ENCODE measurements at places on chromosomes 3 and 15.

DNA sequence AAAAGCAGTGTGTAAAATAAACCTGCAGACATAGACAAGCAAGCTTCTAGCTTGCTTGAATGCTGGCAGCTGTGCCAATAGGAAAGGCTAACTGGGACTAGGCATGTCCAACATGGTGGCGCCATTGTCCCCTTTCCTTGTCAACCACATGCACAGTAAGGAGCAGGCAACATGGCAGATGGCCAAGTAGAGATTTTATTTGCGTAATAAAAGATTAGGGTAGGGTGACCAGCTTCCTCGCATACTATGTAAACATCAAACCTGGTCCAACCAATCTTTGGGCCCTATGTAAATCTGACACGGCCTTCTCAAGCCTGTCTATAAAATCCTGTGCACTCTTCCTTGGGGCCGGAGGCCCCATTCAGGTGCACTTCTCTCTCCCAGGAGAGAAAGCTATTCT is 575.4 kb upstream of the GOLIM4 start:
- DNase-seq, result no peak

GRCh38 chr3:38353151-38353550 is 6.6 kb downstream of the XYLB start:
- no peak for DNase-seq

- no peak for DNase-seq
Measured at GRCh38 chr15:65812467-65812866, 20.4 kb upstream of the DENND4A start.

DNA sequence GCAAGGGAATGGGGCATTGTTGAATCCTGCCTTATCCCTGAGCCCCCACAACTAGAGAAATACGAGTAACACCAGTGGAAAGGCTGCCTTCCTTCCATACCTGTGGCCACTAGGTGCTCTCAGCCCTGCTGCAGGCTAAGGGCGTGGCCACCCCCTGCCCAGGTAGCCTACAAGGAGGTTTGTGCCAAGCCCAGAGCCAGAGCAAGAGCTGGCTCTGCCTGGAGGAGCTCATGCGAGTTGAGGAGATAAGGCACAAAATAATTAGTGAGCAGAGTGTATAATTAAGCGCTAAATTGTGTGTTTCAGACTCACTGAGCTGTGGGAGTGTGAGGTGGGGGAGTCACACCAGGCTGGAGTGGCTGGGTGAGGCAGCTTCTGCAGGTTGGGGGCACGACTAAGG is 49.2 kb downstream of the TPRA1 start:
- DNase-seq, result no peak

- DNase-seq, result no peak
Measured at GRCh38 chr15:29631076-29632070, 190.9 kb downstream of the TJP1 start.

DNA sequence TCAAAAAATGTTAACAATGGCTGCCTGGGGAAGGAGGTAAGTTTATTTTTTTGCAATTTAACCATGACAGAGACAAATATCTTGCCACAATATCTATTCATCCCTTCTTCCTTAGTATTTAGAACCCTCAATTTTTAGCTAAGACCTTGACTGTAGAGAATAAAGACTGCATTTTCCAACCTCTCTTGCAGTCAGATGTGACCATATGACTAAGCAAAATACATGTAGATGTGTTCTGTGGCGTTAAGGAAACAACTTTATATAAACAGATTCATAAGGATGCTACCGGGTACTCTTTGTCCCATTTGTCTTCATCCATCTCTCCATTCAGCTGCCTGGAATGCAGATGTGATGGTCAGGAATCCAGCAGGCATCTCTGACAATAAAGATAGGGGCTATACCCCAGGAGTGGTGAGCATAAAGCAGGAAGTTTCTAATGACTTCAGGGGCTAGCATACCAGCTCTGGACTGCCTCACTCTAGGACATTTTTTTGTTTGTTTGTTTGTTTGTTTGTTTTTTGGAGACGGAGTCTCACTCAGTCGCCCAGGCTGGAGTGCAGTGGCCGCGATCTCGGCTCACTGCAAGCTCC is 41.1 kb downstream of the LHFPL4 start:
- no peak for DNase-seq

- DNase-seq, result no peak
Measured at GRCh38 chr3:55044486-55044885, 116.6 kb upstream of the LRTM1 start.

DNA sequence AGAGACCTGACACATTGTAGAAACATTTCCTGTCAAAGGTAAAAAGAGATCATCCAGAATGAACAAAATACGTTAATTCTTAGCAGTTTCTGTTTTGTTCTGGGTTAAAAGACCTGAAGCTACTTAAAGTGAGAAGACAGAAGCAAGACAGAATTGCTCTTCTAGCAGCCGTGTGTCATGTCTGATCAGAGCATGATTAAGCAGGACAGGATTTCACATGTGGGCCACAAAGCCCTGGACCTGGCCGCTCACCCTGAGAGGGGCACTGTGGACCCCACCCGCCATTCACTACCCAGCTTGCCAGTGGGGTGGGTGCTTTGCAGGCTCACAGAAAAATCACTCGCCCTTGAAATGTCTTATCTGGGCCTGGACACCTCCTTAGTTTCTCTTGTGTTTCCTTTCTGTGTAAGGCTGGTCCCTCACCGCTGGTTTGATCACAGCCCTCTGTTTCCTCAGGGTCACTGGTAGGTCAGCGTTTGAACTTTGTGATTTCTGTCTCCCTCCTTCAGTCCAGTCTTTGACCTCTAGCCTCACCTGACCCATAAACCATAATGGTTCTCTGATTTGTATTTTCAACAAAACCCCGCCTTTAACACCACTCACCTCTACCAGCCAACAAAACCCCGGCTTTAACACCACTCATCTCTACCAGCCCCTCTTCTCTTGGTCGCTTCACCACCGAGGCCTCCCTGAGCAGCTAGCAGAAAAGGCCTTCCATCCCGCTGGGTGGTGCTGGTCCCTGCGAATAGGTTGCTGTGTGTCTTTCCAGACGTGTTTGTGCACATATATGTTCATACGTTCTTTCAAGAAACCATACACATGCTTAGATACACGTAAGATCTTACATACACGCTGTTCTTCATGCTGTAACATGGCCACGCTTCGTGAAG is 185.0 kb downstream of the OR4M2 start:
- DNase-seq, result no peak

DNA sequence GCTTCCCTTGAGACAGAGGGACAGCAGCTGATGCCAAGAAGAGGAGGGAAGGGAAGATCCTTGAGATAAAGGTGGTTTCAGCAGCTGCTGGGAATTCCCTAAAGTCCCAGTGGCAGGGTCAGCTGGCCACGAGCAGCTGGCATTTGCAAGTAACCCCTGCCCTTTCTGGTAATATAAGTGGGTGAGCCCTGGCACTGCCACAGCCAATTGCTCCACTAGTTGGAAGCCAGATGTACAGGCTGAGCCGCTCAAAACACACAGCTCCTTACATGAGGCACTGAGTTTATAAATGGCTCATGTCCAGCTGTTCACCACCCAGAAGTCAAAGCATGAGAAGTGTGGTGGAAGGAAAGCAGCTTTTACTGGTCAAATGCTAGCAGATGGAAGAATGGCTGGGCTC is 35.4 kb downstream of the PRR20G start:
- no peak for DNase-seq

DNA sequence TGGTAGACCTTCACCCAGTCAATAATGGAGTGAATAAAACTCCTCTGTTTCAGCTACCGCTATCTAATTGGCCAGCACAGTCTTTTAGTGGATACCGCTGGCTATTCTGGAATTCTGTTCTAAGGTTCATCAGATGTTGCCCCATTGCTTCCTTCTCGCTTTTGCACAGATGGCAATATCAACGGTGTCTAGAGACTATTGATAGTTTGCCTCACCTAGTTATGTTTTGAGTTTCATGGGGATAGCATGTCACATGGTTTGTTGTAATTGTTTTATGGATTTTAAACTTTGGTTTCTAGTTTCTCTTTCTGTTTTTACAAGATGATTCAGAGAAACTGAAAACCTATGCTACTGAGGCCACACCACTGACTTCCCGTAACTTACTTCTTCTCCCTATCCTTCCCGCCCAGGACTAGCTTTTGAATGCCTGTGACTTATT is 2.0 kb downstream of the XRN1 start:
- DNase-seq, result no peak

DNA sequence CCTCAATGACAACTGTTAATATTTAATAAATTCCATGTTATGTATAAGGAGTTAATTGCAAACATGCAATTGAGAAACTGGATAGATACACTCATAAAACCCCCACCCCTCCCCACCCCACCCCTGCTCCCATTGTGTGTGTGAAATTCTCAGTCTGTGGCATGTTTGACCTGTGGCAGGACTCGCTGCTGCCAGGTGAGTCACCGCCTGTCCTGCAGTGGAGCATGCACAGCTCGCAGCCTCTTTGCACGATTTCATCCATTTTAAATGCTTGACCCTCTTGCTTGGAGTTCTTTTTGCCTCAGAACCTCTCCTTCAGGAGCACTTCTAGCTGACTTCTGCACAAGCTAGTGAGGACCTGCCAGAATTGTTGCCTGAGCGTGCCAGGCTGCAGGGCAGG is 5.3 kb upstream of the APEH start:
- no peak for DNase-seq

DNA sequence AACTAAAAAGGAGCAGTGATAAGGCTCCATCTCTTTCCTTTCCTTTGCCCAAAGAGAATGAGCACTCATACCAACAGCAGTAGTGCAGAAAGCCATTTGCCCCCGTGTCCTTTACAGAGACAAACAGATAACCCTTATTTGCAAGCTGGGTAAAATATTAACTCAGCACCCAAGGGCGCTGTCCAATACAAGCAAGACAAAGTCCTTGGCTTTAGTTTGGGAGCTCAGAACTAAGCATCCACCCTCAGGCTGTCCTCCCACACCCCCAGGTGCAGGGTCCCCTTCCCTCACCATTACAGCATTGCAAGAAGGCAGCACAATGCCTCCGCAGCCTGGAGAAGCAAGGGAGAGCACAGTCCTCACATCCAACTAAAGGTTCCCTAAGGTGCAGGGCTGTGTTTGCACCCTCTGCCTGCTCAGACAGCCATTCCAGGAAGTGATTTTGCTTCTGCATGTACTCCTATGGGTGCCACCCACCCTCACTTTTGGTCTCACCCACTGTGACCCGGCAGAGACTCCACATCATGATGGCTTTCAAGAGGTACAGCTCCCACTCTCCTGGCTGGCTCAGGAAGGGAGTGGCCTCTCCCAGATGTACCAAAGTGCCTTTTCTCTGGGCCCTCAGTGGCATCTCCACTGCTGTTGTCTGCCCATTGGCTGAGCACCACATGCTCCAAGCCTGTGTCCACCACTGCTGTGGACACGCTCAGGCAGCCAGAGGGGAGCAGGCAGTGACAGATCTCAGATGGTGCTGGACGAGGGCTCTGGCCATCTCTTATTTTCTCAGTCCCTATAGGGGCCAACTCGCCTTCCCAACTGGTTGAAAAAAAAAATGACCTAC is 34.1 kb upstream of the HES1 start:
- DNase-seq, result no peak

GRCh38 chr15:78302579-78303312 is 3.3 kb upstream of the SKIC8 start:
- no peak for DNase-seq

- no peak for DNase-seq
Measured at GRCh38 chr3:178255315-178255714, 280.9 kb upstream of the KCNMB2 start.

- DNase-seq, result no peak
Measured at GRCh38 chr3:157428853-157429252, 7.8 kb upstream of the PTX3 start.

GRCh38 chr3:165920984-165921383 is 83.8 kb upstream of the BCHE start:
- DNase-seq, result no peak

- no peak for DNase-seq
Measured at GRCh38 chr15:73081321-73081958, 29.2 kb downstream of the NEO1 start.

GRCh38 chr3:138188013-138188730 is 1.1 kb downstream of the ARMC8 start:
- DNase-seq, result no peak

- DNase-seq, result no peak
Measured at GRCh38 chr15:49831206-49831965, 210.5 kb downstream of the DTWD1 start.

GRCh38 chr15:64748251-64748650 is 27.1 kb downstream of the RBPMS2 start:
- no peak for DNase-seq

DNA sequence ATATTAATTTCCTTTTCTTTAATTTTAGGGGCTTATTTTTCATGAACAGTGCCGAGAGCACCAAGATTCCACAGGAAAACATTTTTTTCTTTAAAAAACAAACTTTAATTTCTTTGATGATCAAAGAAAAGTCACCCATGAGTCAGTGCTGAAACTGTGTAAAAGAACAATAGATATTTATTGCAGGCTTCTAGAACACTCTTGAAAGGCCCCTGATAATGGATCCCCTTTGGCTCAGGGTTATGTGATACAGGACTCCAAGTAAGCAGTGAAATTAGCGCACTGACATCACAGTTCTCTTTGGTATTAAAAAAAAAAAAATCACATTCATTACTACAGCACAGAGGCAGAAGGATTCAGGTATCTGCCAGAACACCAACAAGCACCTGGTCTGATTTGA is 66.1 kb upstream of the MYZAP start:
- DNase-seq, result no peak

DNA sequence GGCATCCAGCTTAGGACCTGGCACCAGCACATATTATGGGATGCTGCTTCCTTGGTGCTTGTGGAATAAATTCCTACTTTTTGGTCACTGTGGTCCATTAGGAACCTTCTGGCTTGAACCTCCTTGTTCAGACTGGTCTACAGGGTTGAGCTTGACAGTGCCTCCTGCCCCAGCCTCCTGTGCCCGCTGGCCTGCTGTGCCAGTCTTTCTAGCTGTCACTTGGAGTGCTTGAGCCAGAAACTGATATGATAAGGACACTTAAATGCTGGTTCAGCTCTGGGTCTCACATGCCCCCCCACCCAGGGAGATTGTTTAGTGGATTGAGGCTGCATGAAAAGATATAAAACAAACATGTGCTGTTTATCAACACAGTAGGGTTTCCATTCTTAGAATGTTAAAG is 147.8 kb downstream of the SLCO3A1 start:
- no peak for DNase-seq

- no peak for DNase-seq
Measured at GRCh38 chr3:150303768-150304167, 104.3 kb upstream of the TSC22D2 start.

DNA sequence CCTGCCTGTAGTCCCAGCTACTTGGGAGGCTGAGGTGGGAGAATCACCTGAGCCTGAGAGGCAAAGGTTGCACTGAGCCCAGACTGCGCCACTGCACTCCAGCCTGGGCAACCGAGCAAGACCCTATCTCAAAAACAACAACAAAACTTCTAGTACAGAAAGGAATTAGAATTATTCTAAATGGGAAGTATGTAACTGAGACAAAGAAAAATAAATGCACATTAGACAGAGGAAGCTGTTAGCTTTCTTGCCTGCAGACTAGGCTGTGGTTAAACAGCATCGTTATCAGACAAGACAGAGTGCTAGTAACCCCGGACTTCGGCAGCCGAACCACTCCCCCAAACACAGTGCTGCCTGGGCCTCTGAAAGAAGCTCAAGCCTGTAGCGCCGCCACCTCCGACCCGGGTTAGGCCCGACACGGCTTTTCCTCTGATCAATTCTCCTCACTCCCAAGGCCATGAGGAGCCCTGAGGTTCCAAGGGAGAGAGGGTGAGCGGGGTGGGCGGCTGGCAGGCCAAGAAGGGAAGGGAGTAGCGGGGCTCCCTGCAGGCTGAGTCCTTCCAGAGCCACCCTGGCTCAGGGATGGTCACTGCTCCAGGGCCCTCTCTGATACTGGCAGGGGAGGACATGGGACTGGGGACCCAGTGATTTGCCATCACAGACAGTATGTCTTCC is 44.8 kb upstream of the MUC4 start:
- no peak for DNase-seq

- DNase-seq, result no peak
Measured at GRCh38 chr15:40217166-40217824, 21.6 kb upstream of the PAK6 start.
